ENCODE measurements at places on chromosomes 1 and 21.
A peak's percentile ranks its signal among the peaks of the same experiment; 100 is the strongest.

- DNase-seq: no peak
Measured at GRCh38 chr1:178092878-178093493, 918 bp upstream of the RASAL2 start.

DNA sequence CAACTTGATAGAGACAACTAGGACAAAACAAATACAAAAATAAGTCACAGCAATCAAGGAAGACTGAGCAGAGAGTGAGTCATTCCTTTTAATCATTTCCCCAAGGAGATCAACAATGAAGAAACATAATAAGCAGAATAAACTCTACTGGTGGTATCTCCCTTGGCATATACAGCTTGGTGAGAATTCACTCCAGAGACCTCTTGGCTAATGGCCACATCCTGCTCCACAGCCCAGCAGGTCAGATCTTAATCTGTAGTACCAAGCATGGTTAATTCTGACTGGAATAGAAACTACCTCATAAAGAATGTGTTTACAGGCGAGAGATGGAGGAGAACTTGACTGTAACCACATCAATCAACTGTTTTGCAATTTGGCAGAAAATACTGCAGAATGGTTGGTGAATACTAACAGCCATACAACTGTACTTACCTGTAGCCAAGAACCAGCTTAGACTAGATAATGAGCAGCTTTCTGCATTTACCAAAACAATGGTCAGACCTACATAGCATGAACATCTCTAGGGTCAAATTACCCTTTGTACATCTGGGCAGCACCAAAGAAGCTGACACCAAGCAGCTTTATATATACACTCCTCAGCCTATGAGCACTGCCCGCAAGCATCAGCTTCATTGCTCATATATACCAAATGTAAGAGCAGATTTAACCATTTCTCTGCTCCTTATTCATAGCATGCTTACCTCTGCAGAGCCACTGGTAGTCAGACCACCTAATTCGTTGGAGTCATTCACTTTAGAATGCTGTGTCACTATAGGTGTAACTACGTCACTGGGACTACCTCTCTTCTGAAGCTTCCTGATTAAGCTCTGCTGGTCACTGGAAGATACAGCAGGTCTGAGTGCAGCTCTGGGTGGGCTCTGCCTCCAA, 51.0 kb downstream of the KIAA0319L start:
- DNase-seq: peak; percentile 24

DNA sequence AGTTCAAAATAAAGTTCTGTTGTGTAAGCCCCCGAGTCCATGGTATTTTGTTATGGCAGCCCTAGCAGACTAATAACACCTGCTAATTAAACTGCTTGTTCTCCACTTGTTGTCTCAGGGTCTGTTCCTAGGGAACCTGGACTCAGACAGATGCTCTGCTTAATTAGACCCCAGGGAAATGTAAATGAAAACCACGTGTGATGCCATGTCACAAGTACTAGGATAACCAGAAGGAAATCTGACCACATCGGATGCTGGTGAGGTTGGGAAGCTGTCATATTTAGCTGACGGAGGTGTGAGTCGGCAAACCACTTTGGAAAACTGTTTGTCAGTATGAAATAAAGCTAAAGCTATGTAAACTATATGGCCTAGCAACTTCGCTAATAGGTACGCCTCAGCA, 19.6 kb downstream of the EDN2 start:
- DNase-seq: no peak

GRCh38 chr1:155322571-155322952, 1.9 kb downstream of the RUSC1 start:
- no peak for DNase-seq

- no peak for DNase-seq
Measured at GRCh38 chr1:155697046-155697445, 8.2 kb downstream of the DAP3 start.

DNA sequence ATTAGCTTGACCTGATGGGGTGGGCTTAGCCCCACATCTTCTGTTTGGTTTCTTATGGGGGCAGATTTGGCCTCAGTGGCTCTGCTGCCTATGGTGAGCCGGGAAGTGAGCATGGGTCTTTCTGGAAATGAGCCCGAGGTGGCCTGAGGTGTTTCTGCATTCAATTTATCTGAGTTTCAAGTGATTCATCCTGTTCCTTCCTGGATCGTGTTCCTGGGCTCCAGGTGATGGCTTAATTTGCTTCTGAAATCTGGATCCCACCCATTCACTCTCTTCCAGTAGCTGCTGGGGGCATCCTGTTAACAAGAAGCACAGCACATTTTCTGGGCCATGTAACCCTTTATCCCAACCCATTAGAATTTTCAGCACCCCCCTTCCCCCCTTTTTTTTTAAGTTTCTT, 324.6 kb downstream of the CAMTA1 start:
- DNase-seq: no peak

DNA sequence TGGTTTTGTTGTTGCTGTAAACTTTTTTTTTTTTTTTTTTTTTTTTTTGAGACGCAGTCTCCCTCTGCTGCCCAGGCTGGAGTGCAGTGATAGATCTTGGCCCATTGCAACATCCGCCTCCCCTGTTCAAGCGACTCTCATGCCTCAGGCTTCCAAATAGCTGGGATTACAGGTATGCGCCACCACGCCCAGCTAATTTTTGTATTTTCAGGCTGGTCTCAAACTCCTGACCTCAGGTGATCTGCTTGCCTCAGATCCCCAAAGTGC, 78.9 kb upstream of the SLC45A1 start:
- no peak for DNase-seq

GRCh38 chr1:9225411-9225785, 9.2 kb upstream of the H6PD start:
- DNase-seq: no peak

- no peak for DNase-seq
Measured at GRCh38 chr1:27603309-27603680, 649 bp downstream of the AHDC1 start.
